Occipital lobe (tissue), 3 donors: ENCODE measurements at places on chromosomes 2 and 18. TPM values are rescaled to one million over a fixed set of nuclear protein-coding genes. Genes with fewer than 3 reads are reported as not detected.

Gene B3GNT7
- 1.2 TPM for total RNA-seq

Gene CTAGE1
- not detected for total RNA-seq

Gene PNO1
- total RNA-seq: 15.0 TPM

Gene CXCR4
- total RNA-seq: 115 TPM

Gene NEB
- 3.0 TPM for total RNA-seq

Gene AQP4
- 138 TPM for total RNA-seq

Gene SDC1
- 9.0 TPM for total RNA-seq

Gene PSMD1
- total RNA-seq: 111 TPM

Gene DNAJC5G
- total RNA-seq: not detected

Gene CAVIN2
- 6.6 TPM for total RNA-seq

Gene CNTNAP5
- 41.0 TPM for total RNA-seq

Gene PTPRN
- 32.6 TPM for total RNA-seq

Gene TTLL4
- 6.7 TPM for total RNA-seq

Gene CD207
- total RNA-seq: not detected

Gene ALLC
- not detected for total RNA-seq

Gene HTR2B
- total RNA-seq: 0.62 TPM

Gene IL1R1
- total RNA-seq: 0.78 TPM

Gene SNX17
- total RNA-seq: 51.5 TPM

Gene DQX1
- not detected for total RNA-seq
